ENCODE measurements at places on chromosomes 2 and 18. TPM values are rescaled to one million over a fixed set of nuclear protein-coding genes. Genes with fewer than 3 reads are reported as not detected.

Gene KIF5C
- 24.0 TPM for total RNA-seq

Gene DTNA
- total RNA-seq, result 30.1 TPM

GRCh38 chr2:120857931-120858330, 122.3 kb downstream of the GLI2 start:
- DNase-seq, result no peak

DNA sequence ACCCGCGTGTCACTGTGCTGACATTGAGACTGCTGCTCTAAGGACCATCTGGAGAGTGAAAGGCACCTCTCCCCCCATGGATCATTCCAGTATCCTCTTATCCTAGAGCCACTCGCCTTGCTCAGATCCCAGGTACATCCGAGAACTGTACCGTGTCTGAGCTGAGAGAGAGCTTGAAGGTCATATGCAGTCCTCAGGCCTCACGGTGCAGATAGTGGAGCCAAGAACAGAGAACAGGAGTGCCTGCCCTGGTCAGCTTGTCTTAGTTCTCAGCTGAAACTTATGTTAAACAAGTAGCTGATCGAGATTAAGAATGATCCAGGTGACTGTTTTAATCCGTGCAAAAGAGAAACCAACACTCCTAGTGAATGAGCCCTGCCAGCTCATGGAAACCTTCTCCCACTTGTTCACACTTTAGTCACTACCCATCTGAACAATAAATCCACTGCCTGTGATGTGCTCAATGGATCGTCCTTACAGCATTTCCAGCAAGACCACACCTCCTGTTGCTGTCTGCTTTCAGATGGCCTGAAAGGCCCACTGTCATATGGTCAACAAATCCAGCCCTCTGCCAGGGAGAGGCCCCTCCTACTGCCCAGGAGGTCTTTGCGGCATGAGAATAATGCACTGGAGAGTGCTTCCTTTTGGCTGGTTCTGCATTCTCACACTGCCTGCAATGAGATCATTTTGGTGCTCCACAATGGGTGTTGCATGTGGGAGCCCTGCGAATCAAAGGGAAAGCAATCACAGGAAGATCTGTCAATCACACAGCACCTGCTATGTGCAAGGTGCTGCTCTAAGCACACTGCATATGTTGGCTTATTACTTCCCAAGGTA, 43.7 kb upstream of the APCDD1 start:
- DNase-seq, result no peak

GRCh38 chr2:111053825-111054515, 66.7 kb upstream of the BCL2L11 start:
- DNase-seq, result no peak

Gene ORC4
- 57.3 TPM for total RNA-seq

DNA sequence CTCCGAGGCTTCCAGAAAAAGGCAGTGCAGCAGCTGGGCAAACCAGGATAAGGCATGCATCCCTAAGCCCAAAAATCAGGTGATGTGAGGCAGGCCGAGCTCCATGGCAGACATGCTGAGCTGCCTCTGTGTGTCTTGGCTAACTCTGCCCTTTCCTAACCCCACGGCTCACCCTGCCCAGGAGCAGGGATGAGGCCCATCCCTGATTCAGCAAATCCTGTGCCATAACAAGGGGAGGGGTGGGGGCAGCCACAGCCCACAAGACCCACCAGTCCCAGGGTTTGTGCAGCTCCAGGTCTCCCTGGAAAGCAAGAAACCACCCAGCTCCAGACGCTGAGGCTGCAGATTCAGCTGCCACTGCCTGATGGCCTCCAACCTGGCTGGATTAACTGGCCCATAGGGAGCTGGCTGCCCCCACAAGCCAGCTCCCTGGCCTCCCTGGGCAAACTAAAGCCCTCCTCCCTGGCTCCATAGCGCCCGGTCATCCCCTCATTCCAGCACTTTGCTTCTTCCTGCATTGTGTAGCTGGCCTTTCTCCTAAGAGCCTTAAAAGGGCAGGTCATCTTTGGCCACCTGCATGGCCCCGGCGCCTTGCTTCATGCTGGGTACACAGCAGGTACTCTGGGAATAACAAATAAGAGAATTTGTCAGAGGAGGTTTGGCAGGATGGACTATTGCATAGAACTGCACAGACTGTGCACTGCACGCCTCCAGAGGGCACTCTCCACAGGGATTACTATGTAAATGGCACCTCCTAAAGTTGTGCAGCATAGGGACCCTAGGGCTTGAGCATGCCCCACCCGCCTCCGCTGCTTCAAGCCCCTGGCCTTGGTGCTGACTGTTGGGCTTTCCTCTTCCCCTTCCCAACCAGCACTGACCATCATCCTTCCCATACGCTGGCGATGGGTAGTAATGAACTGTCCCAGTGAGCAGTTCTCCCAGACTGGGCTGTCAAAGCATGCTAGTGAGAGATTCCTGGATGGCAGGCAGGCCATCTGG, 10.7 kb downstream of the STEAP3 start:
- peak; percentile 91 for DNase-seq

- no peak for DNase-seq
Observed at GRCh38 chr2:221405521-221405920, 166.6 kb downstream of the EPHA4 start.

DNA sequence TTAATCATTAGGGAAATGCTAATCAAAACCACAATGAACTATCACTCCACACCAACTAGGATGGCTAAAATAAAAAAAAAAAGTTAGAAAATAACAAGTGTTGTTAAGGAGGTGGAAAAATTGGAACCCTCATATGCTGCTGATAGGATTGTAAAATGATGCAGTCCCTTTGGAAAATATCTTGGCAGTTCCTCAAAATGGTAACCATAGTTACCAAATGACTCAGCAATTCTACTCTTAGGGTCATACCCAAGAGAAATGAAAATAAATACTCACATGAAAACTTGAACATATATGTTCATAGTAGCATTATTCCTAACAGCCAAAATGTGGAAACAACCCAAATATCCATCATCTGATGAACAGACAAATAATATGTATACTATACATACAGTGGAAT, 15.7 kb upstream of the ACVR2A start:
- no peak for DNase-seq

DNA sequence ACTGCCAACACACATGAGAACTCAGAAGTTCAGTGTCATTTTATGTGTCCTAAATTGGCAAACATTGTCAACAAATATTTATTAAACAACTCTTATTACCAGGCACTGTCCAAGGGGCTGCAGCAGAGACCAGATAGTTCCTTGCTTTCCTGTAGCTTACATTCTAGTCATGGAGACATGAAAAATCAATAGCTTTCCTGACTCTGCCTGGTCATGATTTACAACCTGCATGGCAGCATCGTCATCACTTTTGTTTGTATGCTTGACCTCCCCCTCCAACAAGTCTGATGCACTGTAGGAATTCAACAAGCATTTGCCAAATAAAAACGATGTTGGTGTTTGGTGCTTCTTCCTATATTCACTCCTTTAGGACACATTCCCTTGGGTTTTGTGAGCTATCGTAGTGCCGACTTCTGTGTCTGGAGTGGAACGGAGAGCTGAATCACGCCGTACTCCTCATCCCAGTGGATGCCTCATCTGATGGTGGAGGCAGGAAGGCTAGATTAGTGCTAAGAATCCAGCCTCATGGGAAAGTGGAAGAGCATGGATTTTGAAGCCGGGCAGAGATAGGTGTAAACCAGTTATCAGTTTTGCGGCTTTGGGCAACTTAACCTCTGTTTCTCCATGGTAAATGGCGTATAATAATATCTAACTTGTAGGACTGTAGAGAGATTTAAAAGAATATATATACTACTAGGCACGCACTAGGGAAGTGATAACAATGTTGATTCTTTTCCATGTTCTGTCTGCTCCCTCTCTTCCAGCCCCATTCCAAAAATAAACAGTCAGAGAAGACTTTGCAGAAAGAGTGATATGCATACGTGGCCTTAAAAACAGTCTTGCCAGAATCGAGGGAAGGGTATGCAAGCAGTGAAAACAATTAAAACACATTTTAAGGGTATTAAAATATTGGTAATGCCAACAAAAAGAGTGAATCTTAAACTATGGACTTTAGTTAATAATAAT, 120.5 kb upstream of the ZFP36L2 start:
- DNase-seq, result no peak

Gene KRCC1
- 16.7 TPM for total RNA-seq

- DNase-seq, result no peak
Observed at GRCh38 chr2:48345176-48345575, 184.8 kb upstream of the STON1 start.

DNA sequence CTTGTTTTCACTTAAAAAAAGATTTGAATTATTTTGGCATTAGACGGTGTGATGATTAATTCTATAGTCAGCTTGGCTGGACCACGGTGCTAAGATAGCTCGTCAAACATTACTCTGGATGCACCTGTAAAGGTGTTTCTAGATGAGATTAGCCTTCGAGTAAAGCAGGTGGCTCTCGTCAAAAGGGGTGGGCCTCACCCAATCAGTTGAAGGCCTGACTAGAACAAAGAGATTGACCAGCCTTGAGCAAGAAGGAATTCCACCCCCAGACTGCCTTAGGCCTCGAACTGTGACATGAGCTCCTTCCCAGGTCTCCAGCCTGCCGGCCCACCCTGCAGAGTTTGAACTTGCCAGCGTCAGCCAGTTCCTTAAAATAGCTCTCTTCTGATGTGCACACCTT, 73.4 kb downstream of the TWIST2 start:
- DNase-seq, result no peak

- DNase-seq, result no peak
Observed at GRCh38 chr2:221380062-221380461, 192.0 kb downstream of the EPHA4 start.

DNA sequence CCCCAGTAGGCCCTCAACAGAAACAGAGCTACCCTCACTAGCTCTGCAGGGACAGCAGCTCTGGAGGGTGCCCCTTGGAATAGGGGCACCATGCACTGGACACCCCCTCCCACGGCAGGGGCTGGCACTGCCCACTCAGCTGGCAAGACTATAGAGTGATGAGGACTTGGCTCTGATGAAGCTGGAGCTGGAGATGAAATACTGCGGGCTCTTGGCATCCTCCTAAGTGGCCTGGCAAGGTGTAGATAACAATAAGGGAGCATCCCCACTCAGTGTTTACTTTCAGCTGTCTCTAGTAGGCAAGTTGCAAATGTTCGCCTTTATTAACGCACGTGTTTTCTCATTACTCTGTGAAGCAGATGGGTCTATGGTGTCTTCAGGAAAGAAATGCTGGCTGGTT, 92.7 kb downstream of the PDCL3 start:
- no peak for DNase-seq

DNA sequence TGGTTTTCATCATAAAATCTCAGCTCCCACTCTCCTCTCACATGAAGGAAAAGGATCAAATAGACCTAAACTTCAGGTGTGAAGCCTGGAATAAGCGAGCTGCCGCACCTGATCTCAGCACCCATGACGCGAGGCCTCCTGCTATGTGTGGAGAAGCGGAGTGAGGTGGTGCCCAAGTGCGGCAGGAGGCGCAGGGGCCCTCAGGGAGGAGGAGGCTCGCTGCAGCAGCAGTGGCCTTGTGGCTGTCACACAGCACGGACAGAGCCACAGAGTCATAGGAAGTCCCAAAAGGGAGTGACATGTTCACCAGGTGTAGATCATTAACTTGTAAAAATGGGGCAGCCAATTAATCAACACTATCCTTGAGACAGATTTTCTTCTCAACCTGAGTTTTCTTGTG, 9.1 kb downstream of the SCLY start:
- DNase-seq, result no peak

Gene REG3G
- total RNA-seq, result not detected

DNA sequence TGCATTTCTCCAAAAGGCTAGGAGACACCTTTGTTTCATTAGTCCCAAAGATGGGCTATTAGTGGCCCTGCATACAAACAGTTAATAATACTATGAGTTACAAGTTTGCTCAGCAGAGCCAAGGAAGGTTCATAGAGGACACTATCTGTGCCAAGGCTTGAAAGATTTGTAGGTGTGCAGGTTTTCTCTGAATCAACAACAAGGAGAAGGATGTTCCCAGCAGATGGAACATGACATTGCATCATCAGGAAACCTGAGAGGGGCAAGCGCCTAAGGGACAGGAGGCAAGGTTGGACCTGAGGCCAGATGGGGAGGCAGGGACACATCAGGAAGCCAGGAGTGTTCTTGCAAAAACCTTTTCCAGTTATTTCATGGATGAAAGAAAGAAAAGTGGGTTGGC, 35.4 kb upstream of the STK17B start:
- DNase-seq, result no peak

GRCh38 chr2:3201281-3201680, 176.3 kb downstream of the EIPR1 start:
- DNase-seq, result peak; percentile 31

Gene TDRD15
- total RNA-seq, result not detected

DNA sequence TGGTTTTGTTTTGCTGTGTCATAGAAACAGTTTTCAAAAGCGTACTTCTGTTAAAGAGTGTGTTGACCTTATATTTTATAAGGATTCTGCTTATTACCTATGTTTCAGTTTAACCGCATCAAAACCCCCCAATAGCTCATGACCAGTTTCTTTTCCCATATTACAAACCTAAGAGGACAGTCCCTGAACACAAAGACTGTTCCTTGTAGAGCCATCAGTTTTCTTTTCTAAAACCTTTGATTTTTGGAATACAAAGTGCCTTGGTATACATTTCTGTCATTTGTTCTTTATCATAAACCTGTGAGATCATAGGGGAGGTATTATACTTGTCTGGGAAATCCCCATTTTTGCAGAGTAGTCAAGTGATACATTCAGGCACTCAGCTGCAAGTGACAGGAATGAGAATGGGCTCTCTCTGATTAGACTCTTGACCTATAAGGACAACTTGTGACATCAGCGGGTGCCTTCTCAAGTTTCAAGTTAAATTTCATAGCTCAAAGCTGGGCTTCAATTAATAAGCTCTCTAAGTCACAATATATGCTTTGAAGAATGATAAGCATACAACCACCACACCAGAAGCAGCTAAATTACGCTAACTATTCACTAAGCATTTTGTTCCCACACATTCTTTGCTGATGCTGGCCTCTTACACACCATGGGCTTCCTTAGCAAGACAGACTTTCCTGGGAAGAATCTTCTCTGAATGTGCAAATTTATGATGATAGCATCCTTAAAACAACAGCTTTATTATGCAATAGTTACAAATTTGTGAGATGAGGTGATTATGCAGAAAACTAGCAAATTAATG, 97.5 kb upstream of the CD302 start:
- DNase-seq, result no peak

- DNase-seq, result no peak
Observed at GRCh38 chr2:54332386-54332785, 76.4 kb upstream of the TSPYL6 start.

DNA sequence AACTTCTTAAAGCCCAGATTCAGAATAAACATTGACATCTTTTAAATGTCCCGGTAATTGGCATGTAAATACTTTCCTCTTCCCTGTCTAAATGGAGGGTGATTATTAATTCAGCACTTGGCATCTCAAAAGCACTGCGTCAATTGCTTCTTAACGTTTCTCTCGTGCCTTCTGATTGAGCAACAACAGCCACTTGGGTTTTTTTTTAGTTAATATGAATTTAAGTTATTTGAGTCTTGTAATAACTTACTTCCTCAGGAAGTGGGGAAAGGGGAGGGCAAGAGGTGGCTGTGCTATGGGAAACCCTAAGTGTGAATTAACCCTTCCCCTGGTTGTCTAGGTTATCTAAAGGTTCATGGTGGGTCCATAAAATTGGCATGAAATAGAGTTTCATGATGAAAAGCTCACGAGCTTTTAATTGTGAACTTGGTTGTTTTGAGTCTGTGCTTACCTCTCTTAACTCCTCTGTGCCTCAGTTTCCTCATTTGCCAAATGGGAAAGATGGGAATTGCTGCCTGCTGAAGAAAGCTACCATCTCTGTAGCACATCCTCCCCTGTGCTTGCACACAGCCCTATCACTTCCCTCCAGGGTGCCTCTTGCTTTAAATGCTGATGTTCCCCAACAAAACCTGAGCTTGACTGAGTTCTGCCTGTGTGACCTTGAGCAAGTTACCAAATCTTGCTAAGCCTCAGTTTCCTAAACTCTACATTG, 126.3 kb upstream of the BCL2L11 start:
- DNase-seq, result no peak

Data from H7 (cell line).